Hepatocyte (in vitro differentiated cells): ENCODE measurements at places on chromosomes 1 and 21. TPM values are rescaled to one million over a fixed set of nuclear protein-coding genes. Genes with fewer than 3 reads are reported as not detected.

DNA sequence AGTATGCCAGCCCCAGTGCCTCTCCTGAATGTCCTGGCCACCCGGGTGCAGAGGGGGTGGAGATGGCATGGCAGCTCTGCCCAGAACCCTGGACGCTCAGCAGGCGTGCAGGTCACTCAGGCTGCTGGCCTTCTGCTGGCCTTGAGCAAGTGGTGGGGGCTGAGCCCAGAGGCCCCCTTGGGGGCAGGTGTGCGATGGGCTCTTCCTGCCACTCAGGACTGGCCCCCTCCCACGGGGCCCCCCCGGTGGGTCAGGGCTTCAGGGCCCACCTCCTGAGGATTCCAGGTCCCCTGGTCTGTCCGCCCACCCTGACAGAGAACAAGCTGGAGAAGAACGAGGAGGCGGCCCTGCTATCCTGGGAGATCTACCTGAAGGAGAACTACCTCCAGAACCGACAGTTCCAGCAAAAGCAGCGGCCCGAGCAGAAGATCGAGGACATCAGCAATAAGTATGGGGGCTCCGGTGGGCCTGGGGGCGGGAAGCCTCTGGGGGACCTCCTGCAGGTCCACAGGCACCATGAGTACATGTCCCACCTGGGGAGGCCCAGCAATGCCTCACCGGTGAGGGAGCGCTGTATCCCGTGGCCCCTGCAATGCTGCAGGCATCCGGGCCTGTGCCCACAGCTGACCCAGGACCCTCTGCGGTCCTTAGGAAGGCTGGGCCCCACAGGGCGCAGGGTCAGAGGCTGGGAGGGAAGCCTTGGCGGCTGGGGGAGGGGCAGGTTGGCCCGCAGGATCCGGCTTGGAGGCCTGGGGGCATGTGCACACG, 37.0 kb upstream of the LRRC3 start:
- H3K27ac ChIP-seq, result no peak overlapping the region
- DNase-seq, result no peak
- H3K4me1 ChIP-seq, result no peaks in the 10 kb centered on the region
- H3K27me3 ChIP-seq, result no peaks in the 10 kb centered on the region
- no peak overlapping the region for H3K4me3 ChIP-seq

DNA sequence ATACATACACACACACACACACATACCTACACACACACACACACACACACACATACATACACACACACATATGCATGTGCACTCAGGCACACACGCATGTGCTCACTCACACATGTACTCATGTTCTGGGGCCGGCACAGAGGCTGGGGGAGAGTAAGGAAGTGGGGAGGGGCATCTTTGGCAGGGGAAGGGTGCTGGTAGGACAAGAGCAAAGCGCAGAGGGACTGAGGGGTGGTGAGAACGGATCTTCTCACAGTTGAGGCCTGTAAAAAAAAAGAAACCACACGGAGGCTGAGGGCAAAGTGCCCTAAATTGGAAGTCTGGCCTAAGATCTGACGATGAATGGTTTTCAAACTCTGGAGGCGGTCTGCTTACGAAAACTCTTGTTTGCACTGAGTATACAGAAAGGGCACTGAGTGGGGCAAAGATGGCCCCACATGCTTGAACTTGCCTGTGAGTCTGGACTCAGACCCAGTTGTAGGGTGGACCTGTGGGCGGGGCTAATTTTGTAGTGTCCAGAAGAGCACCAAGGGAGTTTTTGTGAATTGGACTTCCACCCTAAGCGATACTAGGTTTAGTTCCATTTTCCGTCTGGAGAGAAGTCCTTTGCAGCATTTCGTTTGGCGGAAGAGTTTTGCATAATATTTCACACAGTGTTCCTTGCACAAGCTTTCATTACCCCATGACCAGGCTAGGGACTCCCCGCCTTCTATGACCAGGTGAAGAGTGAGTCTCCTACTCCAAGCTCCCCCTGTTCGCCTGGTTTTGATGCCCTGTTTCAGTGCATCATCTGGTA, 79.3 kb upstream of the LYST start:
- H3K36me3 ChIP-seq, result no peaks in the 10 kb centered on the region
- no peak overlapping the region for H3K27ac ChIP-seq
- DNase-seq, result peak; percentile 24
- H3K4me1 ChIP-seq, result no peaks in the 10 kb centered on the region
- no peaks in the 10 kb centered on the region for H3K27me3 ChIP-seq
- H3K4me3 ChIP-seq, result no peak overlapping the region

DNA sequence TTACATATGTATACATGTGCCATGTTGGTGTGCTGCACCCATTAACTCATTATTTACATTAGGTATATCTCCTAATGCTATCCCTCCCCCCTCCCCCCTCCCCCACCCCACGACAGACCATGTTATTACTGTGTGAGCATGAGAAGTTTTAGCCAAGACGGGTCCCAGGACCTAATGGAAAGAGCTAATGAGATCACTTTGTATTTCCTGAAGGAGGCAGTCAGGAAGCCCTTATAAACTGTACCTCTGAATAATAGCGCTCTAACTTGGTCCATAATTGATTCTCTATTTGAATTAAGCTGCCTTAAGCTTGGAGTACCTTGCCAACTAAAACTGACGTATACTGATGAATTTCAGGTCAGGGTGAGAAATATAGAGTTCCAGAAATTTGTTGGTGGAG, 4.1 kb upstream of the NEGR1 start:
- no peaks in the 10 kb centered on the region for H3K36me3 ChIP-seq
- H3K4me1 ChIP-seq, result no peaks in the 10 kb centered on the region
- peaks cover 20% of the 10 kb centered on the region for H3K27me3 ChIP-seq

DNA sequence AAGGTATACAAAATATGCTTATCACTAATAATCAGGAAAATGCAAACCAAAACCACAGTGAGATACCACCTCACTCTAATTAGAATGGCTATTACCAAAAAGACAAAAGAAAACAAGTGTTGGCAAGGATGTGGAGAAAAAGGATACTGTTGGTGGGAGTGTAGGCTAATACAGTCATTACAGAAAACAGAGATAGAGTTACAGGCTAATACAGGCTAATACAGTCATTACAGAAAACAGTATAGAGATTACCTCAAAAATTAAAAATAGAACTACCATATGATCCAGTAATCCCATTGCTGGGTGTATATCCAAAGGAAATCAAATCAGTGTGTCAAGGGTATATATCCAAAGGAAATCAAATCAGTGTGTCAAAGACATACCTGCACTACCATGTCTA, 238.4 kb downstream of the PLPP3 start:
- no peaks in the 10 kb centered on the region for H3K4me1 ChIP-seq
- no peaks in the 10 kb centered on the region for H3K27me3 ChIP-seq
- DNase-seq, result no peak
- H3K36me3 ChIP-seq, result no peaks in the 10 kb centered on the region

DNA sequence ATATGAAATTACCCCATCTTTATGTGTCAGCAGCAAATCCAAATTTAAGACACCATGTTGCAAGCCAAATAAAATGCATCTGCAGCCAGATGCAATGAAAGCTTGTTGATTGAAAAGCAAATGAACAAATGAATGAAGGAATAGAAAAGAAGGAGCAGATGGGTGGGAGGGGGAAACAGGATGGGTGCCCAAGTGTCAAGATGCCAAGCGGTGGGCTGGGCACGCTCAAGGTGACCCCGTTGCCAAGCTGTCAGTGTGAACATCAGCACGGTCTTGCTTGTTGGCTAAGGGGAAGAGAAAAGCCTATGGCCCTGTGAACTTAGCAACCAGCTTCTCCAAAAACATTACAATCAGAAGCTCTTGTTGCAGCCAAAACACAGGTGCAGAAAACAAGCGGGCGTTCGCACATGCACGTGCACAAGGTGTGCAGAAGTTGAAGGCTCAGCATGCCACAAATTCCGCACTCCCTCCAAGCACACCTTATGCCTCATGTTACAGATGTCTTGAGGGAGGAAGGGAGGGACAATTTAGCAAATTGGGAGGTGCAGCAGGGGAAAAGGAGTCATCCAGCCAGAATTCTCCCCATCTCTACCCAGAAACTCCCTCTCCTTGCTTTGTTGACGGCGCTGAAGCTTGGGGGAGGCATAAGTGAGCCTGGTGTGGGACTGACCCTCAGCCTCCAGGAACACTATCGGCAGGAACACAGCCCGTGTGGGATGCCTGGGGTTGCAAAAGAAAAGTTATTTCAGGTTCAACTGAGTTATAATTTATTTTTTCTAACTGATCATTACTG, 62.4 kb downstream of the HIVEP3 start:
- H3K36me3 ChIP-seq, result no peaks in the 10 kb centered on the region
- no peak for DNase-seq
- H3K27me3 ChIP-seq, result no peaks in the 10 kb centered on the region
- no peak overlapping the region for H3K27ac ChIP-seq
- no peak overlapping the region for H3K4me3 ChIP-seq

DNA sequence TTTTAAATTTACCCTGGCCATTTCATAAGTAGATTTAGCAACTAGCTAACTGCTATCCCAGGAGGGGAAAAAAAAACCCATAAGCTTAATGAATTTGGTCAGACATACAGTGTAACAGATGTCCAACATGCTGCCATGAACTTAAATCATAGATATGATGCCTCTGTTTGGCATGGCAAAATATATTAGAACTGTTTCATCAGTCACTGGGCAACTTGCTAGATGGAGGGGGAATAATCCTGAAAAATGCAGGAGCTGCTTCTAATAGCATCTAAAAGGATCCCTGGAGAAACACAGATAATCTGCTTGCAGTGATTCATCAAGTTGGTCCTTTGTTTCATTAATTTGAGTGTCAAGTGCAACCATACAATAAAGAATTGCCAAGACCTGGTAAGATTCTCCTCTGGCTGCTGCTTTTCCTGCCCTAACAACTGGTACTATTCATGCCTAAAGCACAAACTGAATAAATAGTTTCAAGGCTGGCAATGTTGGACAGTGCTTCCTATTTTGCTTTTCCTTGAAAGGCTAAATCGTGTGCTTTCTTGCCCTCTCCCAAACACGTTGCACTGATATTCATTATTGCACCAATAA, 1.5 kb upstream of the ST6GALNAC5 start:
- peaks cover 13% of the 10 kb centered on the region for H3K4me1 ChIP-seq
- no peak overlapping the region for H3K27ac ChIP-seq
- H3K4me3 ChIP-seq, result no peak overlapping the region
- DNase-seq, result no peak
- H3K27me3 ChIP-seq, result peaks cover 59% of the 10 kb centered on the region
- no peaks in the 10 kb centered on the region for H3K36me3 ChIP-seq

- no peak for DNase-seq
- peaks cover 28% of the 10 kb centered on the region for H3K4me1 ChIP-seq
- H3K36me3 ChIP-seq, result no peaks in the 10 kb centered on the region
- H3K4me3 ChIP-seq, result peak overlapping the region; percentile 55
- H3K27ac ChIP-seq, result peak overlapping the region; percentile 61
Observed at GRCh38 chr1:3067671-3068563, 1.1 kb upstream of the PRDM16 start.

DNA sequence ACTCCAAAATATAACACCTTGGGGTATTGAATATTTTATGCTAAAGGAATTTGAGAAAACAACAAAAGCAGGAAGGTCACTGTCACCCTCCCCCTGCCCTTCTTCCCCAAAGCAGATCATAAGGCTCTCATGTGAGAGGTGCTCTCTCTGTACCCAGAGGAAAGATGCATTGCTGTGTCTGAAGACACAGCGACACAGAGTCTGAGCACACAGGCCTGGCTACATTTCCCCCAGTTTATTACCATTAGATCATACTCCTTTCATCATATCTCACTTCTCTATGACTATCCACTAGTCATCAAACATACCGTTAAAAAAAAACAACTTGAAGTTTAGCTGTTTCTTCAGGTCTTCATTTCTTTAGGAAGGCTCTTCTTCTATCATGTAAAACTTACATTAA, 127.1 kb downstream of the PPIAL4G start:
- no peaks in the 10 kb centered on the region for H3K36me3 ChIP-seq
- H3K4me3 ChIP-seq, result no peak overlapping the region
- DNase-seq, result no peak
- peaks cover 67% of the 10 kb centered on the region for H3K27me3 ChIP-seq

- H3K4me3 ChIP-seq, result no peak overlapping the region
- peaks cover 1% of the 10 kb centered on the region for H3K4me1 ChIP-seq
- no peak for DNase-seq
- H3K27me3 ChIP-seq, result no peaks in the 10 kb centered on the region
- no peaks in the 10 kb centered on the region for H3K36me3 ChIP-seq
- H3K27ac ChIP-seq, result no peak overlapping the region
Observed at GRCh38 chr1:52562766-52563165, 9.9 kb upstream of the TUT4 start.

DNA sequence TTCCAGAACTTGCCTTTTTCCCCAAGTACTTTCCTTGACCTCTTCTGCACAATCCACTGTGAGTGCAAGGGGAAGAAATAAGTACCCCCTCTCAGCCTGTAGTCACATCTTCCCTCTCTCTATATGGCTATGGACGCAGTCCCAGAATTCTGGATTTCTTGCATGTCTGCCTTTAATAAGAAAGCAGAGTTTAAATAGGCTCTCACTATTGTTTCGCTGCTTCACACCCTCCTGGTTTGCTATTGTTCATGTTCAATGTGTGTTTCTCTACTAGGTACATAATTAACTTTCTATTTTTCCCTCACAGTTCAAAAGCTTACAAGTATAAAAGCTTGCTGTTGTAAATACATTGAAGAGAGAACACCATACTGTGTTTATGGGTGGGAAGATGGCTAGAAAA, 181.5 kb upstream of the C1orf105 start:
- H3K27ac ChIP-seq, result peak overlapping the region; percentile 54
- H3K4me1 ChIP-seq, result peaks cover 13% of the 10 kb centered on the region
- H3K27me3 ChIP-seq, result no peaks in the 10 kb centered on the region
- H3K36me3 ChIP-seq, result no peaks in the 10 kb centered on the region
- H3K4me3 ChIP-seq, result no peak overlapping the region
- no peak for DNase-seq

GRCh38 chr21:39108291-39109162, 74.7 kb downstream of the PSMG1 start:
- H3K36me3 ChIP-seq, result no peaks in the 10 kb centered on the region
- H3K27ac ChIP-seq, result no peak overlapping the region
- H3K4me3 ChIP-seq, result no peak overlapping the region
- DNase-seq, result no peak

S1PR1 gene
- polyA plus RNA-seq, result 9.3 and 10.0 TPM in 2 replicates

DNASE2B gene
- 0.32 TPM in 1 of 2 replicates, not detected in the other for polyA plus RNA-seq

MMP23B gene
- 136 and 184 TPM in 2 replicates for polyA plus RNA-seq

AMIGO1 gene
- polyA plus RNA-seq, result 2.0 and 2.6 TPM in 2 replicates

NOS1AP gene
- 4.4 and 9.3 TPM in 2 replicates for polyA plus RNA-seq

RHBDL2 gene
- 0.77 and 1.4 TPM in 2 replicates for polyA plus RNA-seq
